NCI-H1048 (cell line): ENCODE measurements at places on chromosomes 6 and 20.

DNA sequence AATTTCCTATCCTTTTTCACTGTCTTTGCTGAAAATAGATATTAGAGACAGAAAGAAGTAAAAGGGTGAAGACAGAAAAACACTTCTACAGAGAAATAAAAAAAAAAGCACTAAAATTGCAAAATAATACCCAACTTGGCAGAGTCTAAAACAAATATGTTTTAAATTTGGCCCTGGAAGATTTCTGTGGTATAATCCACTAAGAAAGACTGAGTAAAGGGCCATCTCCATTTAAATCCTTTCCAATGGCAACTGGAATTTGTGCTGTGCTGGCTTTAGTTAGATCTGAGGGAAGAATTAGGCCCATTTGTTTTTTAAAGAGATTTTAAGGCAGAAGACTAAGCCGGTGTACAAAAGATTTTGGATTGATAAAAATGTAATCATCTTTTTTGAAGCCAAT, 321.2 kb downstream of the GJA1 start:
- no peak for DNase-seq

GRCh38 chr6:105504706-105505105, 101.8 kb upstream of the PREP start:
- DNase-seq = no peak

GRCh38 chr6:147135211-147135681, 69.0 kb upstream of the STXBP5 start:
- no peak for DNase-seq

DNA sequence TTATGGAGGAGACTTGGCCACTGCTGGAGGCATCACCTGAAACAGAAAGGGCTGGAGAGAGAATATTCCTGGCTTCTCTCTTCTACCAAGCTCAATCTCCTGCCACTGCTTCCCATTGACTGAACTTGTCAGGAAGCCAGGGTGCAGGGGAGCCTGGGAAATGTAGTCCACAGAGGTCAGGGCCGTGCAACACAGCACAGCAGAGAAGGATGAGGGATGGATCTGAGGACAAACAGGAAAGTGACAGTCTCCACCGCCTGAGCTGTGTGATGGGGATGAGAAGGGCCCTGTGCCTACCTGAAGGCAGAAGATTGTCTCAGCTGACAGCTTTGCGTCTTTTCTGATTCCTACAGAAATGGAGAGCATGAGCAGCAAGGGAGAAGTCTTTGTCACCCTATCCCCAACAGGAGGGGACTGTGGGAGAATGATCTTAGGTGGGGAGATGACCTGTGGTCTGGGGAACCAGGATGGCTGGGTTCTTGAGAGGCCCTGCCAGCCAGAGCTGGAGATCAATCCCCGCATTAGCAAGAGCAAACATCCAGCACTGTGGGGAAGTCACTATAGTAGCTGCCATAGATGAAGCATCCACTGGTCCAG, 114.2 kb downstream of the SNX5 start:
- no peak for DNase-seq

GRCh38 chr6:49155316-49155715, 307.7 kb downstream of the MMUT start:
- no peak for DNase-seq

GRCh38 chr6:20655317-20655716, 121.1 kb downstream of the CDKAL1 start:
- no peak for DNase-seq

GRCh38 chr20:59176812-59177211, 13.2 kb downstream of the ZNF831 start:
- DNase-seq = no peak

DNA sequence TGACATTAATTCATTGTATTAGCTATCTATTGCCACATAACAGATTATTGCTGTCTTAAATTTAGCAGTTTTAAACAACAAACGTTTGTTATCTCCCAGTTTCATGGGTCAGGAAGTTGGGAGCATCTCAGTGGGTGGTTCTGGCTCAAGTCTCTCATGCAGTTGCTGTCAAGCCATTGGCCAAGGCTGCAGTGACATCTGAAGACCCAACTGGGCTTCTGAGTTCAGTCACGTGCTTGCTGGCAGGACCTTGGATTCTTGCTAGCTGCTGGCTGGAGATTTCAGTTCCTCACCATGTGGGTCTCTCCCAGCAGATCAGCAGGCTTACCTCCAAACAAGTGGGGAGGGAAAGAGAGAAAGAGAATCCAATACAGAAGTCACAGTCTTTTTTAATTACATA, 152.6 kb upstream of the EXOC2 start:
- DNase-seq = no peak

DNA sequence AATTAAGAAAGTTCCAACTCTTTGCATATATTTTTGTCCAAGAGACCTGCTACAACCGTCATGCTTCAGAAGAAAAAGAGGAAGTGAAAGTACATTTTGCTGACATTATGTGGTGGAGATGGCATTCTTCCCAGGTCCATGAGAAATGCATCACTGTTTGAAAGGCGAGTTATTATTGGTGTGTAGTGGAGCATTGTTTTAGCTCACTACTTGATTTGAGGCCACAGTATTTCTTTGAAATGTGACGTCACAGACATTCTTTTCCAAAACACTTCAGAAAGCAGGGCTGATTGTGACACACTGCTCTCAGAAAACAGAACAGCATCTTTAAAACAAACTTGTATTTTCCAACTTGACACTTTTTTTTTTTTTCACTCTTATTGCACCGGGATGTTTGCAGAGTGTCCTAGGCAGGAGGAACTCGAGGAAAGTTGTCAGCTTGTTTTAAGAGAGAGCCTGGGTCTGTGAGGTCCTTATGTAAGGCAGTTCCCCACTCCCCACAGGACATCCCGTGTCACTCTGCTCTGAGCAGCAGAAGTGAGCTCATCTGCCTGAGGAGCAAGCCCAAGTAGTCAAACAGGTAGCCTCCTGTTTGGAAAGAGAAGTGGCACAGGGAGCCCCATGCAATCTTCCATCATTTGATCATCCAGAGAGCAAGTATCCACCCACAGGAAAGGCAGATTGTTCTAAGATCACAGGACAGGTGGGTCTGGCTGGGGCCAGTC, 1.1 kb downstream of the SPTLC3 start:
- no peak for DNase-seq

GRCh38 chr20:36308353-36308752, 2.2 kb downstream of the DLGAP4 start:
- DNase-seq = no peak

DNA sequence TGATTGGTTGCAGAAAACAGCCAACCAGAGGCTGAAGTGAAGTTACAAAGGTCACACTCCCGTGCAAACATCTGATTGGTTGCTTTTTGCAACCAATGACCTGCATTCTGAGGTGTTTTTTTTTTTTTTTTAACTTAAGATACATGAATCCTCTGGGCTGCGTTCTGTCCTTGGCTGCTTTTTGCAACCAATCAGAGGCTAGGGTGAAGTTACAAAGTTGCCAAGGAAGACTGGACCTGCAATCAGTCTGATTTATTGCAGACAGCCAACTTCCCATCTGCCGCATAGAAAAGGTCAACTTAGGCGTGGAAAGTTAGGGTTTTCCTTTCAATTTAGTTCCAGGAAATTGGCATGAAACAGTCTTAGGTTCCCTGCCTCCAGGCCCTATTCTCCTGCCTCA, 292.9 kb downstream of the PLCB1 start:
- DNase-seq = no peak

DNA sequence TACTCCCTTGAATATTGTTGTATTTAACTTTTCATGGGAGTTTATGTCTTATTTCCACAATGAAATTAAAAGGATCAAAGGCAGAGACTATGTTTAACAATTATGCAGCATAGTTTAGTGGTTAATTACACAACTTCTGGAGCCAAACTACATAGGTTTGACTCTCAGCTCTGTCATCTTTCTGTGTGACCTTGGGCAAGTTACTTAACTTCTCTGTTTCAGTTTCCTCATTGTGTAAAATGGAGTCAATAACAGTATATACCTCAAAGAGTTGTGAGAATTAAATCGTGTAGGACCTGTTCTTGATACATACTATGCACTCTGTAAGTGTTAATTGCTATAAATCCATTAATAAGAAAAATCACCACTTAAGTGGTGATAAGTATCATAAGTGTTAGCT, 48.3 kb downstream of the BTBD9 start:
- DNase-seq = no peak

- no peak for DNase-seq
Measured at GRCh38 chr20:34791289-34792020, 34.0 kb downstream of the NCOA6 start.

GRCh38 chr20:10595985-10596384, 77.8 kb downstream of the JAG1 start:
- DNase-seq = no peak

DNA sequence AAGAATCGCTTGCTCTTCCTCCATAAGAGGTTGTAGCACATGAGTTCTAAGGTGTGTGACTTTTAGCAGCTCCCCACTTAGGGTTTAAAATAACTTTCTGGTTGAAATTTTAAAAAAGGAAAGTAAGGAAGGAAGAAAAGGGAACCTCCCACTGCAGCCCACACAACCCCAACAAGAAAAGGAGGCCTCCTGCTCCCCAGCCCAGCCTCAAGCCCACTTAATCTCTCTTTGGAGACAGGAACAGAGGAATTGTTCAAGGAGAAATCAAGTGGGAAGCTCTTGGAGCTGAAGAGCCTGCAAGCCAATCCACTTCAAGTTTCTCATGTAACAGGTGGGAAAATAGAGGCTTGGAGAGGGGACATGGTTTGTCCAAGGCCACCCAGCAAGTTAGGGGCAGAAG, 39.1 kb upstream of the PREX1 start:
- DNase-seq = no peak

GRCh38 chr20:50744143-50744792, 12.9 kb downstream of the PARD6B start:
- no peak for DNase-seq

DNA sequence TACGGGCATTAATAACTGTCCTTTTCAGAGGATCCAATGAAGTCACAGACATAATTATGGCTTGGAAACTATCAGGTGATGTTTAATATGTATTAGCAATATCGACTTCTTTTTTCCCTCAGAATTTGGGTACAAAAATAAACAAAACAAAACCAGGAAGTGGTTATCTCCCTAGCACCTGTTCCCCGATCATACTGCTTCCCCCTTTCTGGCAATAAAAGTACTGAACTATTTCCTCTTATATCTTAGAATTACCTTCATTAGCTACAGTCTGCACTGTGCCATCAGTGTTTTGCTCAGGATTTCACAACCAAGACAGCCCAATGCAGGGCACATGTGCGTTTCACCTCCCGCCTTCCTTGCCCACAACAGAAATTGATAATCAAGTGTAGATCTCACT, 216.9 kb upstream of the BTBD3 start:
- no peak for DNase-seq

DNA sequence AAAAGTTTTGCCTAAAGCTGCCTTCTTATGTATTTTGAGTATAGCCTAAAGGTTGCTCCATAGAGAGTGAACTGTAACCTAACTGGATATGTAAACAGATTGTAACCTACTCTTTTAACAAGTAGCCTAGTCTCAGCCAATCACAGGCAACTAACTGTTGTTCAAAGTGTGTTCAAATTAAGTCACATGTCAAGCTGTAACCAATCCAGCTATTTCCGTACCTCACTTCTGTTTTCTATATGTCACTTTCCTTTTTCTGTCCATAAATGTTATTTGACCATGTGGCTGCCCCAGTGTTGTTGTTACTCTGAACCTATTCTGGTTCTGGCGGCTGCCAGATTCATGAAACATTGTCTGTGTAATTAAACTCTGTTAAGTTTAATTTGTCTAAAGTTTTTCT, 47.4 kb upstream of the RNGTT start:
- DNase-seq = no peak

DNA sequence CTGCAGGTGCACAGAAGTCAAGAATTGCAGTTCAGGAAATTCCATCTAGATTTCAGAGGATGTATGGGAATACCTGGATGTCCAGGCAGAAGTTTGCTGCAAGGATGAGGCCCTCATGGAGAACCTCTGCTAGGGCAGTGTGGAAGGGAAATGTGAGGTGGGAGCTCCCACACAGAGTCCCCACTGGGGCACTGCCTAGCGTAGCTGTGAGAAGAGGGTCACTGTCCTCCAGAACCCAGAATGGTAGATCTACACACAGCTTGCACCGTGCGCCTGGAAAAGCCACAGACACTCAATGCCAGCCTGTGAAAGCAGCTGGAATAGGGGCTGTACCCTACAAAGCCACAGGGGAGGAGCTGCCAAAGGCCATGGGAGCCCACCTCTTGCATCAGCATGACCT, 681.4 kb downstream of the EPHA7 start:
- DNase-seq = no peak

DNA sequence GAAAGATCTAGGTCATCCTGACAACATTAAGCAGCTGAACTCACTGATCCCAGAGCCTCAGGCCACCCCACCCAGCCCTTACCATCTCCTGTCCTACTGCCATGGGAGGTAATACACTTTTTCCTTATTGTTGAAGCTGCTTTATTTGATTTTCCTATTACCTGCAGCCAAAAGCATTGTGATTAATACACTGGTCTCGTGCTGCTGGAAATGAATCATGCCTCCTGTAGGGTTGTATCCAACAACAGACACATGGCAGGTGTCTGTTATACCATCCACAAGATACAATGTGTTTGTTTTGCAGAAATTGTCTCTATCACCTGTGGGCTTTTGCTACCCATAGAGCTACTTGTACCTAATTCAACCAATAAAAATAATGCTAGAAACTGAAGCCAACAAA, 34.2 kb downstream of the MYLIP start:
- DNase-seq = no peak

DNA sequence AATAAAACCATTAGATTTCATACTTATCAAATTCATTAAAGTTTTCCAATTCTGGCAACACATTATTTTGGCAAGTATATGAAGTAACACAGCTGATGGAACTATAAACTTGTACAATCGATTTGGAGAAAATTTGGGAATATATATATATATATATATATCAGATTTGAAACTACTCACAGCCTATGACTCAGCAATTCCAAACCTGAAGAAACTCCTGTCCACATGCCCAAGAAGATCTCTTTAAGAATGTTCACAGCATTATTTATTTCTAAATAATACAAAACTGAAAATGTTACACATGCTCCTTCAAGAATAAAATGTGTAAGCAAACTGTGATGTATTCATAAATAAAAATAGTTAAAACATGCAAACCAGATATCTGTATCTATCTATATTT, 270.1 kb downstream of the TFAP2A start:
- no peak for DNase-seq

GRCh38 chr6:41896281-41896680, 1.1 kb upstream of the USP49 start:
- no peak for DNase-seq

GRCh38 chr6:54717849-54718455, 128.6 kb upstream of the FAM83B start:
- peak; percentile 64 for DNase-seq

DNA sequence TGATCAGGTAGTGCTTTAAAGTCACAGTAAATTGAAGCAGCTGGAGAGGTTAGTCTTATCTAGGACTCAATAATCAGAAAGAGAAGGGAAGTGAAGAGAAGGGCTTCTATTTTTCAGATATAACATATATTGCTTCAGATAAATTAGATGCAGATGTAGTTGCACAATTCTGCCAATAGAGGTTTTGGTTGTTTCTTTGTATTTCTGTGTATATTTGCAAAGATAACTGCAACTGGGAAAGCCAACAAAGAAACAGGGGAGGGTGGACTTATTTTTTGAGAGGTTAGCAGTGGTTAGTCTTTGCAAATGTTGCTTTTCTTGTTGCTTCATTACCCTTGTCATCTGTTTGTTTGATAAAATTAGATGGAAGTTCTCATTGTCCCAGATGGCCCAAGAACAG, 106.6 kb downstream of the ADGRG6 start:
- DNase-seq = no peak
